ENCODE measurements at places on chromosomes 2 and 18. TPM values are rescaled to one million over a fixed set of nuclear protein-coding genes. Genes with fewer than 3 reads are reported as not detected.

GAL3ST2 gene
- total RNA-seq = not detected

CIB4 gene
- total RNA-seq = not detected

PLGLB2 gene
- total RNA-seq = 1.8 TPM

CYS1 gene
- total RNA-seq = under 0.01 TPM

RBKS gene
- 1.1 TPM for total RNA-seq

LRRTM4 gene
- not detected for total RNA-seq

CCDC148 gene
- total RNA-seq = 0.34 TPM

MTERF4 gene
- 32.1 TPM for total RNA-seq

BBS5 gene
- total RNA-seq = 1.5 TPM

COPS8 gene
- total RNA-seq = 43.7 TPM

RNASEH1 gene
- total RNA-seq = 27.5 TPM

CFAP221 gene
- not detected for total RNA-seq

ACMSD gene
- not detected for total RNA-seq

DCDC2C gene
- not detected for total RNA-seq

NEURL3 gene
- 0.11 TPM for total RNA-seq

PARD6G gene
- 66.8 TPM for total RNA-seq

KCNIP3 gene
- 0.11 TPM for total RNA-seq

RIT2 gene
- not detected for total RNA-seq

GPN1 gene
- 29.6 TPM for total RNA-seq

Measured in dermis lymphatic vessel endothelial cell (primary cell).